ENCODE measurements at places on chromosomes 7 and 10. TPM values are rescaled to one million over a fixed set of nuclear protein-coding genes. Genes with fewer than 3 reads are reported as not detected.

STEAP1 gene
- 1.5 TPM for total RNA-seq

PRSS37 gene
- total RNA-seq: not detected

SLC18A2 gene
- total RNA-seq: not detected

SORCS3 gene
- 0.15 TPM for total RNA-seq

MSMB gene
- total RNA-seq: not detected

STRIP2 gene
- total RNA-seq: 5.8 TPM

ANXA11 gene
- 98.2 TPM for total RNA-seq

NPSR1 gene
- total RNA-seq: not detected

CACNB2 gene
- total RNA-seq: not detected

UBN2 gene
- 9.3 TPM for total RNA-seq

DRGX gene
- total RNA-seq: not detected
